ENCODE measurements at places on chromosomes 11 and 22.

- DNase-seq, result no peak
Observed at GRCh38 chr11:62223095-62223494, 14.6 kb downstream of the SCGB2A1 start.

DNA sequence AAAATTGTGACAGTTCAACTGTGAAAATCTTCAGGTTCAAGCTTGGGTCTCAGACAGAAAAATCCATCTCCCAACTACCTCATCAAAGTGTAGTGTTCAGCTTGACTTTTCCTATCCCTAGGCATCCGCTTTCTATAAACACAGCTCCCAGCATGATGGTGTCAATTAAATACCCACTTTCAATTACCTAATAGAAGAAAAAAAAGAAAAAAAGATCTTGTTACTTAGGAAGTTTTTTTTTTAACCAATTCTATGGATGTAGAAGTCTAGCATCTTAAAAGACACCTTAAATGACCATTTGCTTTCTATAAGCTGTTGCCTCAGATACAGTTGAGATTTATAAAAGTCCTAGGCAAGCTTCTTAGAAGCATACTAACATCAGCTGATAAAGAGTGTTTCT lies 244.1 kb upstream of the MTNR1B start:
- no peak for DNase-seq

GRCh38 chr22:43333978-43334377 lies 9.2 kb downstream of the SCUBE1 start:
- DNase-seq, result no peak

DNA sequence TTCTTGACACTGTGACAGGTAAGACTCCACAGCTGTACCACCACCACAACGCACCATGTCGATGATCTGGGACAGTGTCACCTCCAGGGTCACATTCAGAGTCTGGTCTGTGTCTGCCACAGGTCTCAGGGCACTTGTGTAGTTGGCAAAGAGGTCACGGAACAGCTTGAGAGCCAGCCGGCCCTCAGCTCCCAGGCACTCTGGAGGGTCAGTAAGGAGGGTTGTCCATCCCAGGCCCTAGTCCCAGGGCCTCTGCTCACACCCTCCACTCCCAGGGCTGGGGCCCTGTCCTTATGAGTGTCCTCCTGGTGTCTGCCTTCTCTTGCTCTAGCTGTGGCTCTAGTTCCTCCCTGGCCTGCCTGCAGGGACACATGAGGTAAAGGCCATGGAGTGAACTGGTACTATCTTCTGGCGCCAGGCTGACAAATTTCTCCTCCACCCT lies 1.4 kb downstream of the CHRNA10 start:
- no peak for DNase-seq

DNA sequence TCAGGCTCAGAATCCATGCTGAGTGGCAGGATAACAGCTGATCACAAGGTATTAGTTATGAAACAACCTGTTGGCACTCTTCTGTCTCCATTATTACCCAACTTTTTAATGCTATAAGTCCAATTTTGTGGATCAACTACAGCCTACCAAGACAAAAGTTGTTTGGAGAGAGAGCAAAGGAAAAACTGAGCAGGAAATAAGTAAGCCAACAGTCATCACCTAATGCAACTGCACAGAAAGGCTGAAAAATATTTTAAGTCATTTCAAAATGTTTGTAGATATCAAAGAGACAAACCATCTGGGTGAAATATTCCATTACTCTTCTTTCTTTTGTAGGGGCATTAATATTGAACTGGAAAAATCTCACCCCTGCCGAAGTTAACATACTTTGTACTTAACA lies 41.6 kb downstream of the FDX1 start:
- no peak for DNase-seq

DNA sequence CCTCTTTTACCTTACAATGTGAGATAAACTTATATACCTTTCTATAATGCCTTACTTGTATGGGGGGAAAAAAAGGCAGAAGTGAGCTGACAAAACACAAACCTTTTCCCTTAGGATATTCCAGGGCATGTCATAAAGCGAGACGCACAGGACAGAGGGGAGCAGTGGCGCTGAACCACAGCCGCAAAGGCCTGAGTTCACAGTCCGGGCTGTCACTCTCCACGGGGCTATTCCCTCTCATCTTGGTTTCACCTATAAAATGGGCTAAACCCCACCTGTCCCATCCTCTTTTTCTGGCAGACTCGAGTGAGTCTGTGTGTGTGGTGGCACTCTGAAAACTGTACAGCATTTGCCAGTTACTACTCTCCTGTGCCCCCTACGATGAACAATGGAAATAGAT lies 14.4 kb upstream of the FXYD2 start:
- no peak for DNase-seq

GRCh38 chr11:3861683-3862082 lies 6.2 kb downstream of the STIM1 start:
- no peak for DNase-seq

DNA sequence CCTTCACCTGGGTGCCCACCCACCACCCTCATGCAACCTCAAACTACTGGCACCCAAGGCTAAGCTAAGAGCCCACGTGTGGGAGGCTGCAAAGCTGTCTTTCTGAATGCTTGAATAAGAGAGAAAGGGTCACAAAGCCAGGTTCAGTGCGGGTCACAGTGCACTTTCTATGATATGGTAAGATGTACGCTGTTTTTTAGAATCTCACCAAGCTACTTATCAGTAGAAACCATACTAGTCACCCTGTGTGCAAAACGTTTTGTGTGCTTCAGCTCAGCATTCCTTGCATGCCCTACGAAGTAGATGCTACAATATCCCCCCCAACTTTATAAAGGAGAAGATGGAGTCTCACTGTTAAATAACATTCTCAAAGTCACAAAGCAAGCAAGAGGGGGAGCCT lies 14.9 kb downstream of the P2RX3 start:
- DNase-seq, result no peak

- DNase-seq, result no peak
Observed at GRCh38 chr22:20963201-20964052, 3.6 kb upstream of the AIFM3 start.

DNA sequence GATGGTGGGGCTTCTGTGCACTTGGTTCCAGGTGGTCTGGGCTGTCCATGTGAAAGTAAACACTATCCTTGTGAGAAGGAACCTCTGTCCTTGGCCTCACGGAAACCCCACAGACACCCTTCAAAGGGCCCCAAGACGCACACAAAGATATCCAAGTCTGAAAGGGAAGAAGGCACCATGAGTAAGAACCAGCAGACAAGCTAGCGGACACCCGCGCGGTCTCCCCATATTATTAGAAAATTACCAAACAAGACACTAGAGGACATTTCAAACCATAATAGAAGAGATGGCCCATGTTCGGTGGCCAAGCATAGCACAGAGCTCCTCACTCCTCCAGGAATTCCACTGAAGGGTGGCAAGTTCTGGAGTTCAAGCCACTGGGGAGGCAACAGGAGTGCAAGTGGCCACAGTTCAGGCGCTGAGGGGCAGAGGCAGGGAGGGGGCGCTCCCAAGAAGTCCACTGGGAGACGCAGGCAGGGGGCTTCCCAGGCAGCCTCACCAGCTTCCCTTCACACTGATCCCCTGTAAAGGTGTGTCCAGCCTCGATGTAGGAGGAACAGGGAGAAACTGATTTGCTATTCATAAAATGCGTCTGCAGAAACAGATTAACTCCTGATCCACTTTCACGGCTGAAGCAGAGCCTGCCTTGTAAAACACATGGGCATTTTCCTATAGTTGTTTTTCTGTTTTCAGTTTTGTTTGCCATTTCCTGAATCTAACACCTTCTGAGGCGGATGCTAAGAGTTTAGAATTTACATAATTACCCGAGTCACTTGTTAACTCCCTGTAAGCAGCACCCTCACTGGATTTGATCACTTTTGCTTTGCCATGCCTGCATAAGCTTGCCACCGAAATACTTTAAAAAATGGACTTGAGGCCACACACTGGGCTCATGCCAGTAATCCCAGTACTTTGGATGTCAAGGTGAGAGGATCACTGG lies 9.1 kb upstream of the PPARA start:
- no peak for DNase-seq

GRCh38 chr11:119195680-119196079 lies 10.4 kb downstream of the NHERF4 start:
- no peak for DNase-seq

GRCh38 chr11:96648991-96649390 lies 259.2 kb downstream of the JRKL start:
- DNase-seq, result no peak

GRCh38 chr11:115161876-115162275 lies 342.3 kb downstream of the CADM1 start:
- no peak for DNase-seq

- DNase-seq, result no peak
Observed at GRCh38 chr22:45518580-45518991, 15.9 kb downstream of the FBLN1 start.

DNA sequence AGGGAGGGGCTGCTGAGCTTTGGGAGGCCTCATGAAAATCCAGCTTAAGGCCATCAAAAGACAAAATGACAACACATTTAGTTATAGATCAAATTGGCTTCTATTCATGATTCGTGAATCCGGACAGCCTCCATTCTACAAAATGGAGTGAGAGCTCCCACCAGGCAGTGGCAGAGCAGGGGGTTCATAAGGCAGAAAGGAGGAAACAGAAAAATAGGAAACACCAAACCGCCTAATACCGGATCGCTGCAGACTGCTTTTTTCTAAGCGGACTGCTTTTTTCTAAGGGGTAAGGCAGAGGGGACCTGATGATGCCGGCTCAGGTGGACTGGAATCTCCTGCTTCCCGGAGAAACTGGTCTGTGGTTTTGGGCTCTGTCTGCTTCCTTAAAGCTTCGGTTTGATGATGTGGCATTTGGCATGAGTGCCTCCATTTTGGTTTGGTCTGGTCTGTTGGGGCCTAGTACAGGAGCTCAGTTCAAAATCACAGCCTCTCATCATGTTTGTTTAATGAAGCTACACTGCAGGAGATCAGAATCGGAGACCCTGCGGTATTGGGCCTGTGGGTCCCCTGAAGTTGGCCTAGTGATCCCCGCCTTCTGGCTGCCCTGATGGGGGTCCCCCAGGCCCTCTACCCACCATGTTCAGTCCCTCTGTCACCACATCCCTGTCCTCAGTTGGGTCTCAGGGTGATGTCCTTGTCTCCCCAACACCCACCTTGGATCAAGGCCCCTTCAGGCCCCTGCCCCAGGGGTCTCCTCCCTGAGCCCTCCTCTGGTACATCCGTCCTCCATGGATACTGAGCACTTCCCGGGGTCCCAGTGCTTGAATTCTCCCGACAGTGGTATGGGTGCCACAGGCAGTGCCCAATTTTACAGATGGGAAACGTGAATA lies 1.2 kb downstream of the ALDH3B1 start:
- DNase-seq, result no peak

GRCh38 chr22:50034126-50035081 lies 21.8 kb upstream of the IL17REL start:
- DNase-seq, result no peak

- DNase-seq, result no peak
Observed at GRCh38 chr11:116356451-116356850, 416.3 kb downstream of the BUD13 start.

GRCh38 chr11:36452236-36452940 lies 57.7 kb downstream of the TRAF6 start:
- DNase-seq, result no peak

DNA sequence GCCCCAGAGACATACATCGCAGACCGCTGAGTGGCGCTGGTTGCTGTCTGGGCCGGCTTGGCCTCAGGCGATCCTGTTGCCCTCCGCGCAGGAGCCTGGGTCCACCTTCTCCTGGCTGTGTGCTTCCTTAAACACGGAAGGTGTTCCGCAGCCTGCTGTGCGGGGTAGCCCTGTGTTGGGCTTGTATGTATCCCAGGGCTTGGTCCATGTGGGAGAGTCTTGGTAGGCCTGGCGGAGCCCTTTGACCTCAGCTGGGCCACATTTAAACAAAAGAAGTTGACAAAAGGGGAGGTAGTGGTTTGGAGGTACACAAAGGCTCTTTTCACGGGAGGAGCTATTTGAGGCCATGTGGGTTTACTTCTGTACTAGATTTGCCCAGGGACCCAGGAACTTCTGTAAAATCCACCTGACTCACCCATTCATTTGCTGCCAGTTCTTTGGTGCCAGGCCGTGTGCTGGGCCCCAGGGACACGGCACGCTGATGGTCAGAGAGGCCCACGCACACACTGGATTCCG lies 11.0 kb upstream of the GRAMD4 start:
- DNase-seq, result no peak

DNA sequence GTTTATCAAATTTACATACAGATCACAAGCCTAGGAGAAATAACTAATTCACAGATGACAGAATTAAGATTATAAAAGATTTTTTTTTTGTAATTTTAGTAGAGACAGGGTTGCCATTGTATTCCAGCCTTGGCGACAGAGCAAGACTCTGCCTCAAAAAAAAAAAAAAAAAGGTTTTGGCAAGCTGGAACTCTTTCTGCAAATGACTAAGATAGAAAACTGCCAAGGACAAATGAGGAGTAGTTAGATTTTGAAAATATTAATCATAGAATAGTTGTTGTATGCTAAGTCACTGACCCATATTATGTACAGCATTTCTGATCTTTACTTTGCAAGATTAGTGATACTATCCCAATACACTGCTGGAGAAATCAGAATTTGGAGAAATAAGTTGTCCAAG lies 99.2 kb downstream of the C11orf65 start:
- DNase-seq, result no peak

DNA sequence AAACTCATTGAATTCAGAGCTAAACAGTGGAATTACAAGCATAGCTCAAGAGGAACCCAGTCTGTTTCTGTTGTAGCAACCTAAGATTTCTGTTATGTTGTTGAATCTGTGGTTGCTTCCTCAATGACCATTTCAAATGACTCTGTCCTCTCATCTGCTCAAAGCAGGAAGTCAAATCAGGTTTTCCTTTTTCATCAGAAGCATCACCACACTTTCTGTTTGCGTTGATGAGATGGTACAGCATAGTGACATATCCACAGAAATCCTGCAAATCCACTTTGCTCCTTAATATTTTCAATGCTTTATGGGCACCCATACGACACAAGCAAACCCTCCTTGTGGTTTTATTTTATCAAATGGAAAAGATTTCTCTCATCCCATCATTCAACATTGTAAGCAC lies 12.6 kb upstream of the UCP2 start:
- no peak for DNase-seq

- DNase-seq, result no peak
Observed at GRCh38 chr22:45914309-45914708, 62.7 kb downstream of the WNT7B start.

All from stimulated activated CD4-positive, alpha-beta T cell treated with anti-CD3 and anti-CD28 coated beads, Interleukin-1b, Interleukin-23, amount 100 ng/mL, for 1 hour (primary cell).